ENCODE measurements at places on chromosomes 4 and X.

GRCh38 chrX:108415891-108416290 lies 22.3 kb downstream of the COL4A6 start:
- no peak for DNase-seq

GRCh38 chr4:80145739-80146138 lies 51.6 kb upstream of the PRDM8 start:
- no peak for DNase-seq

DNA sequence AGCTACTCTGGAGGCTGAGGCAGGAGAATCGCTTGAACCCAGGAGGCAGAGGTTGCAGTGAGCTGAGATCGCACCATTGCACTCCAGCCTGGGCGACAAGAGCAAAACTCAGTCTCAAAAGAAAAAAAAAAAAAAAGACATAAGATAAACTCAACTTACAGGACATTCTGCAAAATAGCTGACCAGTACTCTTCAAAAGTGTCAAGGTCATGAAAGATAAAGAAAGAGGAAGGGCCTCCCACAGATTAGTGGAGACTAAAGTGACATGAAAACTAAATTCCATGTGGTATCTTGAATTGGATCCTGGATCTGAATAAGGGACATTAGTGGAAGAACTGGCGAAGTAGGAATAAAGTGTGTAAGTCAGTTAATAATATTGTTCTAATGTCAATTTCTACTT lies 63.3 kb downstream of the ZNF182 start:
- no peak for DNase-seq

- no peak for DNase-seq
These were observed 233.4 kb downstream of the CFAP299 start for GRCh38 chr4:80568891-80569290.

DNA sequence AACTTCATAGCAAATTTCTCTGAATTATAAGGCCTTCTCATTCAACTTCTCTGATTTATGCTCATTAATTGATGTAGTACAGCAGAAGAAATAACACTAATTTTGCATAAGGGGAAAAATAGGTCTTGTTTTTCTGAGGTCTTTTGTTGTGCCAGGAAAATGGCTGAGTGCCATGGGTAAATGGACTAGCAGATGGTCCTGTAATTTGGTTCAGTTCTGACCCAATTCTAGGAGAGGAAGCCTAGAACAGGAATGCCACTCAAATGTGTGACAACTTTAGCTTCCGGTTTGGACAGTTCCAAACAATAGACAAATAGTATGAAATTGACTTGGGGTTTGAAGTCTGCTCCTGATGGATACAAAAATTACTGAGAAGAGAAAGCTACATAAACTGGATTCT lies 6.2 kb downstream of the RAB9B start:
- DNase-seq, result no peak

- no peak for DNase-seq
These were observed 38.2 kb downstream of the FAM114A1 start for GRCh38 chr4:38905652-38906385.

GRCh38 chr4:138111462-138112000 lies 130.6 kb downstream of the SLC7A11 start:
- peak; percentile 41 for DNase-seq

DNA sequence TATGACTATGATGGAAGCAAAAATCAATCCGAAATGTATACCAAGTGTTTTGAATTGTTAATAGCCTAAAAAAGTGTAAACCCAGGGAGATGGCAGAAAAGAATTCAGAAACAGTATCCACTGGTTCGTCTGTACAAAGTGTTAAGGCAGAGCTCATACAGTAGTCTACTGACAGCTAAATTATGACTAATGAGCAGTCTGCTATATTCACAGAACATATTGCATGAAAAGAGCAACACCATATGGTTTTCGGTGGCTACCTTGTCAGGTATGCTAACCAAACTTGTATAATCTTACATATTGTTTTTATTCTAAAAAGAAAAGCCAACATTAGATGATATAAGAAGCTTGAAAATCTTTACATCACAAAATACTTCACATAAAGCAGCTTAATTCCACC lies 18.5 kb downstream of the EPHA5 start:
- DNase-seq, result no peak

- DNase-seq, result peak; percentile 41
These were observed 2595.3 kb downstream of the ARAP2 start for GRCh38 chr4:33649015-33649414.

GRCh38 chr4:139606579-139607501 lies 50.8 kb upstream of the SETD7 start:
- DNase-seq, result peak; percentile 83

DNA sequence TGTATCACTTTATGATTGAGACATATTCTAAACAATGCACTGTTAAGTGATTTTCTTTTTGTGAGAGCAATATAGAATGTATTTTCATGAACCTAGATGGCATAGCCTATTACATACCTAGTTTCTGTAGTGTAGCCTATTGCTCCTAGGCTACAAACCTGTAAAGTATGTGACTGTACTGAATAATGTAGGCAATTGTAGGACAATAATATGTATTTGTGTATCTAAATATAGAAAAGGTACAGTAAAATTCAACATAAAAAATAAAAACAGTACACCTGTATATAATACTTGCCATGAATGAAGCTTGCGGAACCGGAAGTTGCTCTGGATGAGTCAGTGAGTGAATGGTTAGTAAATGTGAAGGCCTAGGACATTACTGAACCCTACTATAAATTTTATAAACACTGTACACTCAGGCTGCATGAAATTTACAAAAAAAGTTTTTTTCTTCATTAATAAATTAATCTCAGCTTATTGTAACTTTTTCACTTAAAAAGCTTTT lies 106.7 kb downstream of the VSIG4 start:
- no peak for DNase-seq

DNA sequence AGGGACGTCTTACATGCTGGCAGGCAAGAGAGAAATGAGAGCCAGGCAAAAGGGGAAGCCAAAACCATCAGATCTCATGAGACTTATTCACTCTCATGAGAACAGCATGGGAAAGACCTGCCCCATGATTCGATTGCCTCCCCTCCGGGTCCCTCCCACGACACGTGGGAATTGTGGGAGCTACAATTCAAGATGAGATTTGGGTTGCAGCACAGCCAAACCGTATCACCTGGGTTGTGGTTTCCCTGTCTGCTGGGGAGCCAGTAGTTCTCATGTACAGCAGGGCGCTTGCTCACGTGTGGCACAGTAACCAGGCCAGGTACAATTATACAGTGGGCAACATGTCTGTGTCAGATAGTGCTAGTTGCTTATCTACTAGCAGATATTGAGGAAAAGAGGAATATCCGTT lies 11.1 kb upstream of the RS1 start:
- no peak for DNase-seq

GRCh38 chr4:63106600-63106999 lies 1302.7 kb downstream of the TECRL start:
- DNase-seq, result no peak

DNA sequence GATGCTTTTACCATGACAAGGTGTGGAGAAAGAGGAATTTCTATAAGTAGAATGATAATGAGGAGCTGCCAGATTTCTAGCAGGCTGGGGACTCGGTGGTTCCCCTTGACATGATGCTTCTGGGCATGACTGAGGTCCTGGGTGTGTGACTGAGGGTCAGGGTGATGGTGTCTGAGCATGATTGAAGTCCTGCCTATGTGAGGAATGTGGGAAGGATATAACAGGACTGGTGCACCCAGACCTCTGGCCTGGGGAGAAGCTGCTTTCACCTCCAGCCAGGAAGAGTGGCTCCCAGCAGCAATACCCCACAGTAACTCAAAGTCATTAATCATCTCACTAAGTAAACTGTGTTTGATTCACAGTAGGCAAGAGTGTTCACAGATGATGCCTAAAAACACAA lies 17.4 kb downstream of the SORBS2 start:
- no peak for DNase-seq

- DNase-seq, result no peak
These were observed 1.3 kb upstream of the PCYT1B start for GRCh38 chrX:24648495-24648894.

GRCh38 chr4:78297116-78297800 lies 240.1 kb downstream of the FRAS1 start:
- DNase-seq, result no peak

DNA sequence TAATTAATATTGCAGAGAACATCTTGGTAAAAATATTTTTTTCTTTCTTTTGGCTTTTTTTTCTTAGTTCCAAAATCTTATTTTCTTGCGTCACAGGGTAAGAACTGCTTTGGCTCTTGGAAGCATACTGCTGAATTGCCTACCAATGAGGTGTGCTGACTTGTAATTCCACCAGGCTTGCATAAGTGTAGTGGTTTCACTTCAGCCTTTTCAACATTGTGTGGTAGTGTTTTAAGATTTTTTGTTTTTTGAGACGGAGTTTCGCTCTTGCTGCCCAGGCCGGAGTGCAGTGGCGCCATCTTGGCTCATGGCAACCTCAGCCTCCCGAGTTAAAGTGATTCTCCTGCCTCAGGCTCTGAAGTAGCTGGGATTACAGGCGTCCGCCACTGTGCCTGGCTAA lies 42.4 kb downstream of the N4BP2 start:
- no peak for DNase-seq

DNA sequence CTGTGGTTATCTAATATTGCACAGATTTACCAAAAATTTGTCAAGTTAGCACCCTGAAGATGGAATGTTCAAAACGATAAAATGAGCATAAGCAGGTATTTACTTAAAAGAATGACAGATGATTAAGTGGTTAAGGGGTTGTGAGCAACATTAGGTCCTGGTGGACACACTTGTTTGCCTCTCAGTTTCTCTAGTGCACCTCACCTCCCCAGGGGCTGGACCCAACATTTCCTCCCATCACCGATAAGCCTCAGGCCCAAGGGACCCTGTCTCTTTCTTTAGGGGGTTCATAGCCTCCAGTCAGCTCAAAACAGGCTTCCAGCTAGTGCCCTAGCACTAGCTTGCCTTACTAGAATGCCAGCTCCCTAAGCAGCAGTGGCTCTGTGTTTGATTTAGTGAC lies 88.0 kb downstream of the ATP11C start:
- no peak for DNase-seq

- peak; percentile 58 for DNase-seq
These were observed 6.9 kb upstream of the ARMCX4 start for GRCh38 chrX:101478366-101478765.

DNA sequence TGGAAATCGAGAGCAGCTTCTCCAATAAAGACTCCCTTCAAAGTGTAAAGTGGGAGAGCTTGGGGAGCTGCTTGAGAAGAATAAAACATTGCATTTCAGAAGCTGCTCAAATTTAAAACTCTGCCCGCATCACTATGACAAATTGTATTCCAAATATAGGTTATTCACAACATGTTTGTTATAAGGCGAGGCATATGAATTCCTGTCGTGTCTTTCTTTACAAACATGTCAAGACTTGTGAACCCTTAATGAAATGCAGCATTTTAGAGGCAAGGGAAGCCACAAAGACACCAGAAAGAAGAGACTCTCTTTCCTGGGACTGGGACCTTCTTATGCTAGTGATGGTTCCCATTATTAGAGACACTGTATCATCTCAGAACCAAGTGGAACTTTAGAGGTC lies 311.2 kb downstream of the DHX15 start:
- DNase-seq, result peak; percentile 7

GRCh38 chrX:11419102-11419501 lies 125.9 kb downstream of the AMELX start:
- DNase-seq, result no peak

DNA sequence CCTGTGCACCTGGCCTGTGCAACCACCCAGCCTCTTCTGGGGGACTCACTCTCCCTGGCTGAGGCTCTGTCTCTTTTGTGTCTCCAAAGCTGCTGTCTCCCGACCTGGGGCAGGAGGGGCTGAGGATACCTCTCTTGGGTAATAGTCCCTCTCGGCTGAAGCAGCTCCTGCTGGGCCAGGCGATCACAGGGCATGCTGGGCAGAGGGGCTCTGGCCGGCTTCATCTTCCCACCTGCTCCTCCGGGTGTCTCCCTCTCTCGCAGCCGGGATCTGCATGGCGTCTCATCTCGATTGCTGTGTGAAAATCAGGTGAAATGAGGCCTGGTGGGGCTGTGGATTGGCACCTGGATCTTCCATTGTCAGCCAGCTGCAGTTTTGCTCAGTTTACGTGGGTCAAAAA lies 53.2 kb downstream of the MGST2 start:
- no peak for DNase-seq

DNA sequence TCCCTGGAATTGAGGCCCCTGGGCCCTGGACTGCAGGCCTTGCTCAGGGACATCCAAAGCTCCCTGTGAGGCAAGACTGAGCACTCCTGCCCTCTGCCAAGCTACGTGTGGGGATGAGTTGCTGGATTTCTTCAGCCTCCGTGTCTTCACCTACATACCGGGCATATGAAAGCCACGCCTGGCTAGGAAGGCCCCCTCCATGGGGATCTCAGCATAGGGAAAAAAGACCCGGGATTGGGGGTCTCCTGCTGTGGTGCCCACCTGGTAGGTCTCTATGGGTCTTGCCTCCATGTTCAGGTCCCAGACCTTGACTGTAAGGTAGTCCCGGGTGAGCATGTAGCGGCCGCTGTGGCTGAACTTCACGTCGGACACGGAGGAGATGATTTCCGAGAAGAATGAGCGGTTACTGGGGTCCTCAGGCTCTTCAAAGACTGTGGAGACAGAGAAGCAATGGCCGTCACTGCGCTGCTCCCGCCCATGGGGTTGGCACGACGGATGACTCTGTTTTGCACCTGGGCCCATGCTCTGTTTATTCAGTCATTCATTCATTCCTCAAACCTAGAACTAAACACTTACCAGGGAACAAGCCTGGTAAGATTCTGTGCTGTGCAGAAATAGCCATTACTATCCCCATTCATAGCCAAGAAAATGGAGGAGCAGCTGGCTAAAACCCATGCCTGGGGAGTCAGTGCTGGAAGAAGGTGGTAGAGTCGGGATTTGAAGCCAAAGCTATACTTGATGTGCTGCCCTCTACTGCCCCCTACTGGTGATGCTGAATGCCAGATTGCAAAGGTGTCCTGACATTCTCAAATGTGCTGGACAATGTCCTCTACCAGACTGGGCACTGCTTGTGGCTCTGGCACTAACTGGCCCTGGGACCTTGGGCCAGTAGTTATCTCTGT lies 63.9 kb downstream of the WFS1 start:
- DNase-seq, result no peak
